ENCODE measurements at places on chromosomes 12 and 14.

GRCh38 chr12:106415134-106415533 is 57.6 kb downstream of the POLR3B start:
- DNase-seq, result no peak

- no peak for DNase-seq
These were observed 52.4 kb downstream of the EMP1 start for GRCh38 chr12:13248964-13249363.

- no peak for DNase-seq
These were observed 13.1 kb downstream of the KRT5 start for GRCh38 chr12:52506858-52507715.

GRCh38 chr12:23895792-23896218 is 53.7 kb downstream of the SOX5 start:
- DNase-seq, result peak; percentile 51

- no peak for DNase-seq
These were observed 521 bp upstream of the PIP4K2C start for GRCh38 chr12:57590479-57590863.

GRCh38 chr12:2492236-2492635 is 302.5 kb upstream of the FKBP4 start:
- no peak for DNase-seq

GRCh38 chr14:103428723-103429556 is 43.7 kb downstream of the MARK3 start:
- no peak for DNase-seq

DNA sequence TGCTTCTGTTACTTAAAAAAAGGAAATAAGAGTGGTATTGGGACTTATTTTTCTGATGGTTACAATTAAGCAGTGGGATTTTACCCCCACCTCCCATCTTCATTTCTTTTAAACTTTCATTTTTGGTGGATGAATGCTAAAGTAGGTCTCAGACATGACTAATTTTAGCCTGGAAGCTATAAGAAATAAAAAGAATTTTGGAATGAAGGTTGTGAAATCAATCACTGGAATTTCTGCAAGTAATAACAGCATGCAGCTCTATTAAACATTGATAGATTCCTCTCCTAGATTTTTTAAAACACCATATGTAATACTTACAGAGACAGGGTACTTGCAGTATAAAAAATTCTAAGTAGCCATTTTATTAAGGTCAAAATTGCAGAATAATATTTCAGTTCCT is 164.2 kb upstream of the CLEC14A start:
- DNase-seq, result no peak

- DNase-seq, result no peak
These were observed 44.1 kb upstream of the KCNJ8 start for GRCh38 chr12:21818627-21819026.

DNA sequence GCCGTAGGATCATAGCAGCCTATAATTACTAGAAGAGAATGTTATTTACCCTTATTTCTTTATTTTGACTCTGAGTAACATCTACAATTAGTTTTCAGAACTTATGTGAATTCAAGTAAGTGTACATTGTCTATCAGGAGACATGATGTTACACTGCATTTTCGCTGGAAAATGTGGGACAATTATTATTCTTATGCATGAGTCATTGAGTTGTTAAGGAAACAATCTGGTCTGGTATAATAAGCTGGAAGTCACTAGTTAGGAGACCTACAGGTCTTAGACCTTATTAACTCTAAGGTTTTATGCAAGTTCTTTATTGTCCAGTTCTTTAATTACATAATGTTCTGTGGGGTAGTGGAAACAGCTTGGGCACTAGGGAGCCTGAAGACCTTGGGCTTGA is 5.8 kb downstream of the KTN1 start:
- peak; percentile 22 for DNase-seq

DNA sequence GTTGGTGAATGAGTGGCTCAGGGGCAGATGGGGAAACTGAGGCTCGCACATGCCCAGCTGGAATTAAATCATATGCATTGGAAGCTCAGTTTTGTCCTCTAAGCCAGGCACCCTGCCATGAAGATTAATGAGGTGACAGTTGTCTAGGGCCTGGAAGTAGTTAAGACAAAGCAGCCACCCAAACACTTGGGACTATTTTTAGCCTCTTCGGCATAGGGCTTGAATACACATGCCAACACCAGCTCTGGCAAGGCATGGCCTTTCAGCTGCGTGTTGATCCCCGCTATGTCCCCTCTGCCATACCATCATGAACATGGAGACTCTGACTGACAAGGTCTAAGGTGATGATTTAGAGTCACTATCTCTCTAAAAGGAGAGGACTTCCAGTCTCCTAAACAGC is 250.2 kb downstream of the KSR2 start:
- no peak for DNase-seq

DNA sequence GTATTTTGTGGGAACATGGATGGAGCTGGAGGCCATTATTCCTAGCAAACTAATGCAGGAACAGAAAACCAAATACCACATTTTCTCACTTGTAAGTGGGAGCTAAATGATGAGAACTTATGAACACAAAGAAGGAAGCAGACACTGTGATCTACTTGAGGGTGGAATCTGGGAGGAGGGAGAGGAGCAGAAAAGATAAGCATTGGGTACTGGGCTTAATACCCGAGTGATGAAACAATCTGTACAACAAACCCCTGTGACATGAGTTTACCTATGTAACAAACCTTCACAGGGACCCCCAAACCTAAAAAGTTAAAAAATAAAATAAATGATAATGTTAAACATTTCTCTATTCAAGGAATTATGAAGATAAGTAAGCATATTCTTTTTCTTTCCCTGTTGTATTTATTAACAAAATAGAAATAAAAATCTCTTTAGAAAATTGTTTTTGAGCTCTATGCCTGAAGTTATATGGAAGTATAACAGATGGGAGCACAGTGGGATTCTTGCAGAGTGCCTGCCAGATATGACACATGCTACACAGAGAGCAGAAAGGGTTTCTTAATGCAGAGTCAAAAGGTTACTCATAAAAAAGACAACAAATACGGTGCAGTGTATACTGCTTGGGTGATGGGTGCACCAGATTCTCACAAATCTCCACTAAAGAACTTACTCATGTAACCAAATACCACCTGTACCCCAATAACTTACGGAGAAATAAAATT is 52.0 kb upstream of the SYNE2 start:
- DNase-seq, result no peak

DNA sequence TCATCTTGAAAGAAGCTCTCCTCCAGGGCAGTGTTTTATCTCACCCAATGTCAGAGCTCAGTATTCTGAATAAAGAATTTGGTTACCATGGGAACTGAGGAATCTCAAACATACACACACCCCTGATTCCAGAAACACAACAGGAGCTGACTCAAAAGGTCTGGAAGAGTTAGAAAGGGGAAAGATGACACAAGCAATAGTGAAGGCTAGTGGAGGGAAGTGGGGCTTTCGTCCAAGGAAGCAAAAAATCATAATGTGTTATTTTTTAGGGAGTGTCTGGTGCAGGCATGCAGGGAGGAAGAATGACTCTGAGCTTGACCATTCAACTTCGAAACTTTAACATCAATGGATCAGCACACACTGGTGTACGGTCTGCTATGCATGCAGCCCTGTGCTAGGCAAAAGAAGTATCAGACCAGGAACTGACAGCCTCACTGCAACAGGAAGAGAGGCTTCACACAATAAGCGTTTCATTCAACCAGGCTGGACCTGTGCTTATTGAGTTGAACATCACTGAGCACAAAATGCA is 20.3 kb downstream of the HEBP1 start:
- no peak for DNase-seq

DNA sequence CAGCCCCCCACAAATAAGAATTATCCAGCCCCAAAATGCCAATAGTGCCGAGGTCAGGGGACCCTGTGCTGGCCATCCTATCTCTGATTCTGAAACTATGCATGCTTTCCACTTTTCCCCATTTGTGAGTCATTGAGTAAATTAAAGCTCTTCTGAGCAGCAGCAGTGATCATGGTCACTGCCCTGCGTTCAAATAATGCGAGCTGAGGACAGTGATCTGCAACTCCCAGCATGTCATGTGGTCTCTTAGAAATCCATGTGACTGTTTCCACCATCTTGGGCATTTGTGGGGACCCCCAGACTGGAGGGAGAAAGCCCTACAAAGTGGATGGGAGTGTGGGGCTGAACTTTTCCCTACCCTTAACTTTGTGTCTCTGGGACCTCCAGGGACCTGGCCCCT is 53.8 kb downstream of the C14orf132 start:
- DNase-seq, result no peak

GRCh38 chr14:104880584-104881210 is 15.6 kb downstream of the CEP170B start:
- no peak for DNase-seq

DNA sequence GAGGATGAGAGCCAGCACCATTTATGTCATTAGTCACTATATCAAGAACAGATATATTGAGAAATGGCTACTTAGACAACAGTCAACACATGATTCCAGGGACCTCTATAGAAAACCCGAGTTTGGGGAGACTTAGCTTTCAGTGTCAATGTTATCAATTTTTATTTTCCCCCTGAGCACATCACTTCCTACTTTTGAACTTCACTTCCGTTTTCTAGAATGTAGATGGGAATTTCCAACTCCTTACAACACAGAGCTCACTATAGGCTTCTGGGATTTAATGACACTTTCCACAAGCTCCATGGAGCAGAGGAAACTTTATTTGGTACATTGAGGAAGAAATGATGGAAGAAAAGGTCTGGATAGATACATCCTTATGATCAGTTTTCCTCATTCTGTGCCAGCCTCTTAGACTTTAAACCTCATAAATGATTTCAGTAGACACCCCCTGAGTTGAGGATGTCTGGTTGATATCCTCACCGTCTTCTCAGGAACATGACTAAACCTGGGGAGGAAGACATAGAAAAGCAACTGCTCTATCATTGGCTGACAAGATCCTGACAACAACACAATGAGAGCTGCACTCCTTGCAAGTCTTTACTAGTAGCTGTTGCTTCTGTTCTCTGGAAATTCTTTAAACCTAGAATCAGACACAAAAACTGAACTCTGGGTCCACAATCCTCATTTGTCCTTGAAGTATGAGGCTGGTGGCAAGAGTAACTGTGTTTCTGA is 449.4 kb upstream of the OR4E1 start:
- no peak for DNase-seq

DNA sequence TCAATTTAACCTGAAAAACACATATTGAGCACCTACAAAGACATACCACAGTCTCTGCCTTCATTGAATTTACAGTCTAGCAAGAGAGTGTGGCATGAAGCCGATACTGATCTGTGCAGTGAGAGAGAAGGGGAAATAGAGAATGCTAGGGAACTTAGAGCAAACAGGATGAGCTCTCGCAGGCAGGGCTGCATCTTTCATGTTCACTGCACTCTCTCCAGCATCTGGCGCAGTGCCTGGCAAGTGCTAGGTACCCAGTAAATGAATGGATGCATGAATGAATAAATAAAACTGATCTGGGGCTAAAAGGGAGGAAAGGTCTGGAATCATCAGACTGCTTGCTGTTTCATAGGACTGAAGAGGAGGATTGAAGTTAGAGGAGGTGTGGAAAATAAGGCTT is 256.5 kb upstream of the NPAS3 start:
- DNase-seq, result no peak

- DNase-seq, result peak; percentile 28
These were observed 29.8 kb downstream of the GPATCH2L start for GRCh38 chr14:76181546-76181945.

DNA sequence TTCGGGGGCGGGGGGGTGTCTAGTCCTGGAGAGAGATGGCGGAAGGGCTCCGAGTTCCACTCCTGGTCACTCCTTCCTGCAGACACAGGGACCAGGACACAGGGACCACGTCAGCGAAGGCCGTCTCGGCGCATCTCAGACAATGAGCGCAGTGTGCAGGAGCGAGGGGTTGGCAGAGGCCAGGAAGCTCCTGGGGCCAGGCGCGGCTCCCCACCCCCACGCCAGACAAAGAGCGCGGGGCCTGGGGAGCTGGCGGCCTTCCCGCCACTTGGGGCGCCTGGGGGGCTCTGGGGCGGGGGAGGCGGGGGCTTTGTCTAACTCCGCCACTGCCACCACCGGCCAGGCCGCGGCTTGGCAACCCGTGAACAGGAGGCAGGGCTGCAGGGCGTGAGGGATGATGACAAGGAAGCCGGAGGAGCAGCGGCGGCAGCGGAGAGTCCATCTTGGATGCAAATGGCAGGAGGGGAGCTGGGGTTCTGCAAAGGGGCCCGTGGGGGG is 2.2 kb downstream of the CDK2AP1 start:
- DNase-seq, result peak; percentile 50

- no peak for DNase-seq
These were observed 9.0 kb upstream of the NOVA1 start for GRCh38 chr14:26606729-26607312.

DNA sequence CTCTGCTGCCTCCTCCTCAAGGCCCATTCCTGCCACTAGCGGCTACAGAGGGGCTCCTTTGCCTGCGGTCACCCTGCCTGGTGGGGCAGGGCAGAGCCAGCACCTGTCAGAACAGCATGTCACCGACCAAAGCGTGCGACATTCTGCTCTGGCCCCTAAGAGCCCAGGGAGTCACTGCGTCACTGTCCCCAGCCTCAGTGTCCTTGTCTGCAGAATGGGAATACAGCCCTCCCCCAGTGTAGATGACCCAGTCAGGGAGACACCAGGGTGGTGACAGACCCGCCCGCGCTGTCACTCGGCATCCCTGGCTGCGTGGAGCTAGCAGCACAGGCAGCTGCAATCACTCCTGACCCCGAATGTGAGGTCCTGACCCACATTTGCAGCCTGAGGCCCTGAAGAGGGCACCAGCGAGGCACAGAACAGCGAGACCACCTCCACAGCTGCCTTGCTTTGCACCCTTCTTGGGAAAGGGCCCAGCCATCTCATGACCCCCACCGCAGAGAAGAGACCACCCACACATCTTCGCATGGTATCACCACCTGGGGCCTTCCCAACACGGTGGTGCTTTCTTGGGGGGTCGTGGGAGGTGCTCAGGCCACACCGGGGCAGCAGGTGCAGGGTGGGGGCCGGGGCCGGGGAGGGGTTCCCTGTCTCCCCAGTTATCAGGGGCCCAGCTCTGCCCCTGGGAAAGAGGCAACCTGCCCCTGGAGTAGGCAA is 2.5 kb downstream of the AHNAK2 start:
- peak; percentile 40 for DNase-seq

GRCh38 chr12:52789637-52790426 is 6.1 kb downstream of the KRT3 start:
- no peak for DNase-seq

DNA sequence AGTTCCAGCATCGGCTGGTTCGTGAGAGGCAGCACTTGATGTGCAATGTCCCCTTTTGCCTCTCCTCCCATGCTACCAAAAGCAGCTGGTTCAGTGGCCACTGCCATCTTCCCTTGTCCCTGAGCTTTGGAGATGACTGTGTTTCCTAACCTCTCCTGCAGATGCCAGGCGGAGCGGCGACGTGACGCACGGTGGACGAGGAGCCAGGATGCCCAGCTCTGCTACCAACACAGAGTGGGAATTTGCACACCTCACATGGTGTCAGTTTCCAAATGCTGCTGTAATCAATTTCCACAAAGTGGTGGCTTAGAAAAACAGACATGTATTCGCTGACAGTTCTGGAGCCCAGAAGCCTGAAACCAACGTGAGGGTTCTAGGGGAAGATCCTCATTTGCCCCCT is 42.5 kb upstream of the MAP1LC3B2 start:
- no peak for DNase-seq
